ENCODE measurements at places on chromosomes 7 and 10.
A peak's percentile ranks its signal among the peaks of the same experiment; 100 is the strongest.

DNA sequence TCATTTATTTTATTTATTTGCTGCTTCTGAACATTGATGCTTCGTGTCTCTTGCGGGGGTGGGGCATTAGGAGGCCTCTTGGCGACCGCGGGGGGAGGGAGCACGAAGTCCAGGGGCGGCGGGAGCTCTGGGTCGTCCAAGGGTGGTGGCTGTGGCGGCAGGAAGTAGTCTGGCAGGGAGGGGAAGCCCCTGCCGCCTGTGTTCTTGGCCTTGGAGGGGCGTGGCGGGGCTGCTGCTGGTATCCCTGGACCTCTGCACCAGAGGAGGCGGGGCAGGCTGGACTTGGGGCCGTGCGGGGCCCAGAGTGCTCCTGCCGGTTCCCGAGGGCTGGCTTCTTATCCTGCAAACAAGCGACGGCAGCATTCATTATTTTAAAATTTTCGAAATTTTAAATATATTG, 70.5 kb upstream of the ABI1 start:
- ATAC-seq: no peak

- ATAC-seq: peak; percentile 47
These were observed 104.1 kb downstream of the EVX1 start for GRCh38 chr7:27346531-27347275.

DNA sequence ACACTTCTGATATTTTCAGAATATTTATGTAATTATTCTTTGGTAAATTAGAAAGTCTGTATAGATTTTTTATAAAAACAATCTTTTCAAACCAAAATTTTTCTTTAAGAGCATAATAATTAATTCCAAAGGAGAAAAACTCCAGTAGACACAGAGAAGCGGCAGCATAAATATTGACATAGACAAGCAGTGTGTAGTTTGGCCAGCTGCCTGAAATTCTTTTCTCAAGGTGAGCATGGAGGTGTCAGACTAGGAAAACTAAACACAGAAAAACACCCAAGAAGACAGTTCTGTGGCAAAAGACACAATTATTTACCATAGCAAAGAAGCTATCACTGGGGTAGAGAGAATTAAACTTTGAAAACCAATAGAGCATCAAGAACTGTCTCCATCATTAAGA, 82.4 kb downstream of the KLF6 start:
- ATAC-seq: no peak

- no peak for ATAC-seq
These were observed 120.9 kb upstream of the ZNF804B start for GRCh38 chr7:88638583-88638982.

- no peak for ATAC-seq
These were observed 80.3 kb downstream of the CCDC3 start for GRCh38 chr10:12921163-12921562.

DNA sequence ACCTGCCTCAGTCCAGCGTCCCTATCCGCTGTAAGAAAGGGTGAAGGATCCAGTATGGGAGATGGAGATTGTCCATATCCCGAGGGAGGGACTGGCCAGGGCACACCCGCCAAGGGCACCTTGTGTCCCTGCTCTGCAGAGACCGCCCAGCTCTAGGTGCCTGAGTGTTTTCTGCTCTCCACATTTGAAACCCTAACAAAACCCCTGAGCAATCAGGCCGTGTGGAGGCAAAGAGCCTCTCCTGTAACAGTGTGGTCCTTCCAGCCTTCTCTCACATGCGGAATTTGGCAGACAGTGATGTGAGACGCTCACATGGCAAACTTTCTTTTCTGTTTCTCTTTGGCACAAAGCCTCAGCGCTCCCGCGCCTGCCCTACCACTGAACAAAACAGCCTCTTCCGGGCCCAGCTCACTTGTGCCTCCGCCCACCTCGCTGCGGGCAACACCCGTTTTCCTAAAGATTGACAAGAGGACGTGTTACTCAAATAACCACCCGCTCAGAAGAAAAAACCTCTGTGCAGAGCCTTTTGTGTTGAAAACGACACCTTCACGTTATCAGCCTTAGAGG, 514.8 kb downstream of the DNAJB6 start:
- no peak for ATAC-seq

DNA sequence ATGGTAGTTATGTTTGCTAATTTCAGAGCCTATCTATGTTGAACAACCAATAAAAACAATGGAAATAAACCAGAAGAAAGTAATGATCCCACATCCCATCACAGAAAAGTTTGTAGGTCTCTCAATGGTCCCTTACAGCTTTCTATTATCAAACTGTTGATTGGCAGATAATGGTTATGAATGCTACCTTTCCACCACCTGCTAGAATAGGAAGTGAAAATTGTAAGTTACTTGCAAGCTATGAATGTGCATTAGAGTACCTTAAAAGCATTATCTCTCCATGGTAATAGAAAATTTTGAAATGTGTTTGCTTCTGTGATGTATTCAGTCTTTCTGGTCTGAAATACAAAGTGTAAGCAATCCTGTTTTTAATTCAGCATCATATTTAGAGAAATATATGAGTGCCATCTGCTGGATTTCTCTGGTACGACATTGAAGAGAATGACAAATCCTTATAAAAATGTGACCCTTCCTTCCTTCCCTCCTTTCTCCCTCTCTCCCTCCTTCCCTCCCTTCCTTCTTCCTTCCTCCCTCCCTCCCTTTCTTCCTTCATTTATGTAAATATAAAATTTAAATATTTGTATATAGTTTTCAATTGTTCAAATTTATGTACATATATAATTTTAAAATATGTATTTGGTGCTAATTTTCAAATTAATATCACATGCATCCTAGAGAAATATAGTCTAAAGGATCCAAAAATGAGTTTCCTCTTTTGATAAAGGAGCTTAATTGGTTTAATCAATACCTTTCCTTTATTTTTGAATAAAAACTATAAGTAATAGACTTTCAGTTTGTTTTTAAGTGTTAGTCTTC, 41.4 kb upstream of the PNLIPRP3 start:
- ATAC-seq: peak; percentile 62

GRCh38 chr7:25408012-25408687, 179.9 kb upstream of the NPVF start:
- ATAC-seq: no peak

DNA sequence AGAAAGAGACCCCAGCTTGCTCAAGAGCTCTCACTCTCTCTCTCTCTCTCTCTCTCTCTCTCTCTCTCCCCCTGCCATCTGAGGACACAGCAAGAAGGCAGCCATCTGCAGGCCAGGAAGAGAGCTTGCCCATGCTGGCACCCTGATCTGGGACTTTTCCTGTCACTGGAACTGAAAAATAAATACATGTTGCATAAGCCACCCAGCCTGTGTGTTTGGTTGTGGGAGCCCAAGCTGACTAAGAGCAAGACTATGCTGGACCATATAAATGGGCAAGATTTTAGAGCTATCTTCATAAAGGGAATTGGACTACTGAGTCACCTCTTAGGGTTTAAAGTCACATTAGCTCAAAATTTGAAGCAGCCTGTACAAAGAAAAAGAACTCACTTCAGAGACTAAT, 98.6 kb downstream of the SLC16A9 start:
- no peak for ATAC-seq
